ENCODE measurements at places on chromosomes 3 and 15.

DNA sequence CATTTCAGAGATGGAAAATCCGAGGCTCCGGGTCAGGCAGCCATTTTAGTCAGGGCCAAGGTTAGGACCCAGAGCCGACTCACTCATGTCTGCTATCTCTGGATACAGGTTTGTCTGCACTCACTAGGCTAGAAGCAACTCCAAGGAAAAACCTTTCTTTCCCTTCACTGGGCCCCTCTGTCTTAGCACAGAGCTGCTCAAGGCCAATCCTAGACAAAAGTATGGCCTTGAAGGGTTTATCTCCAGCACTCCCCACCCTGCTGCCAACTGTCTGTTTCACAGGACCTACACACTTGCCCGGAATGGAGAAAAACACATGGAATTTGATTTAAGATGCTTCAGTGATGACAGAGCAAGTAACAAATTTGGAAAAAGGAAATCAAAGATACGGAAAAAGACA lies 25.6 kb downstream of the ACAN start:
- no peak overlapping the region for H3K27ac ChIP-seq
- H3K4me3 ChIP-seq = no peak overlapping the region
- H3K27me3 ChIP-seq = peaks cover 11% of the 10 kb centered on the region
- peaks cover under 1% of the 10 kb centered on the region for H3K4me1 ChIP-seq

GRCh38 chr3:127997961-127998360 lies 54.3 kb upstream of the SEC61A1 start:
- no peaks in the 10 kb centered on the region for H3K36me3 ChIP-seq
- no peak overlapping the region for H3K27ac ChIP-seq
- DNase-seq = no peak
- H3K4me1 ChIP-seq = no peaks in the 10 kb centered on the region
- peaks cover 11% of the 10 kb centered on the region for H3K27me3 ChIP-seq
- H3K4me3 ChIP-seq = no peak overlapping the region

- no peak overlapping the region for H3K4me3 ChIP-seq
- DNase-seq = peak; percentile 63
- no peak overlapping the region for H3K27ac ChIP-seq
These were observed 19.4 kb downstream of the IFT57 start for GRCh38 chr3:108202834-108203233.

DNA sequence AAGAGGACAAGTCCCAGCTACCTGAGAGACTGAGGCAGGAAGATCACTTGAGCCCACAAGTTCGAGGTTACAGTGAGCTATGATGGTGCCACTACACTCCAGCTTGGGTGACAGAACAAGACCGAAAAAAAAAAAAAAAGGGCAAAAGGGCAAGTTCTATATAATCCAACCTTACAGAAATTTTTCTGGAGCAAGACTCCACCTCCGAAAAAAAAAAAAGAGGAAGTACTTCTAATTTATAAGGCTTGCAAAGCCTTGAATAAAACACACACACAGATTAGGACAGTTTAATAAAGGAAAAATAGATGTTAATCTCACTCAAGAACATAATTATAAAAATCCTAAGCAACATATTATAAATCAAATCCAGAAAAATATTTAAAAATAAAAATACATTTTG lies 14.4 kb upstream of the XYLB start:
- H3K4me3 ChIP-seq = no peak overlapping the region
- H3K4me1 ChIP-seq = no peaks in the 10 kb centered on the region
- no peak overlapping the region for H3K27ac ChIP-seq
- H3K36me3 ChIP-seq = no peaks in the 10 kb centered on the region

- no peak overlapping the region for H3K4me3 ChIP-seq
- no peak for DNase-seq
- peaks cover 18% of the 10 kb centered on the region for H3K4me1 ChIP-seq
- no peak overlapping the region for H3K27ac ChIP-seq
- no peaks in the 10 kb centered on the region for H3K27me3 ChIP-seq
- H3K36me3 ChIP-seq = no peaks in the 10 kb centered on the region
These were observed 66.9 kb downstream of the KLF13 start for GRCh38 chr15:31393444-31394091.

DNA sequence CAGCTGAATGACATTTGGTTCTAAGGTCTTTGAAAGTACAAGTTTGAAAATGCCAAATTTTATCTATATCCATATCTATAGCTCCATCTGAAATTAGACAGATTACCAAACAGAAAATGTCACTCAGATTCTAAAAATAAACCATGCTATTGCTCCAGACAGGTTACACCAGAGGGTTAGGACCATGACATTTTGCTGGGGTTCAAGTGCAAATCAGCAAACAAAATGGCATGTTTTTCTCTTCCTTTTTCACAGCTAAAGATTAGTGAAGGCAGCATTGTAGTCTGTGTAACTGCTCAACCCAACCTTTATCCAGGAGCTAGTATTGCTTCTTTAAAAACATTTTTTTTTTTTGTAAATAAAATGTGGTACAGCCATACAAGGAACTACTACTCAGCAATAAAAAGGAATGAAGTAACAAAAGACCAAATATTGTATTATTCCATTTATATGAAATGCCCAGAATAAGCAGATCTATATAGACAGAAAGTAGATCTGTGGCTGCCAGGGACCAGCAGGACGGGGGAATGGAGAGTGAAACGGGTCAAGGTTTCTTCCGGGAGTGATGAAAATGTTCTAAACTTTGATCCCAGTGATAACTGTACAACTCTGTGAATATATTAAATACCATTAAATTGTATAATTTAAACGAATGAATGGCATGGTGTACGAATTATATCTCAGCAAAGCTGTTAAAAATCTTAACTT lies 18.2 kb downstream of the VGLL4 start:
- no peak overlapping the region for H3K27ac ChIP-seq
- no peak overlapping the region for H3K4me3 ChIP-seq
- H3K27me3 ChIP-seq = no peaks in the 10 kb centered on the region
- no peaks in the 10 kb centered on the region for H3K4me1 ChIP-seq
- no peak for DNase-seq
- no peaks in the 10 kb centered on the region for H3K36me3 ChIP-seq

DNA sequence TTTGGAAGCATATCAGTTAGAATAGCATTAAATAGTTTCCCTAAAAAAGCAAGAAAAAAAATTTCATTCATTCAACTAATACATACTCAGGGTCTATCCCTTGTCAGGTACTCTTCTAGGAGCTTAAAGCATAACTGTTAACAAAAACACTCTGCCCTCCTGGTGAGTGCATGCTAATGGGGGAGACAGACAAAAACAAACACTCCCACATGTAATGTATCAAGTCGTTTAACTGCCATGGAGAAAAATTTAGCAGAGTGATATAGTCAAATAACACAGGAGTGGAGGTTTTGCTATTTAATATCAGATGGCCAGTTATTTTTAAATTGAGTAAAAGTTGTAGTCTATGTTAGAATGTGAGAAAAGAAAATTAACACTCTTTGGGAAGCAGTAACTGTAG lies 254.5 kb upstream of the RARB start:
- no peak overlapping the region for H3K4me3 ChIP-seq
- no peak overlapping the region for H3K27ac ChIP-seq
- no peaks in the 10 kb centered on the region for H3K4me1 ChIP-seq
- DNase-seq = no peak

DNA sequence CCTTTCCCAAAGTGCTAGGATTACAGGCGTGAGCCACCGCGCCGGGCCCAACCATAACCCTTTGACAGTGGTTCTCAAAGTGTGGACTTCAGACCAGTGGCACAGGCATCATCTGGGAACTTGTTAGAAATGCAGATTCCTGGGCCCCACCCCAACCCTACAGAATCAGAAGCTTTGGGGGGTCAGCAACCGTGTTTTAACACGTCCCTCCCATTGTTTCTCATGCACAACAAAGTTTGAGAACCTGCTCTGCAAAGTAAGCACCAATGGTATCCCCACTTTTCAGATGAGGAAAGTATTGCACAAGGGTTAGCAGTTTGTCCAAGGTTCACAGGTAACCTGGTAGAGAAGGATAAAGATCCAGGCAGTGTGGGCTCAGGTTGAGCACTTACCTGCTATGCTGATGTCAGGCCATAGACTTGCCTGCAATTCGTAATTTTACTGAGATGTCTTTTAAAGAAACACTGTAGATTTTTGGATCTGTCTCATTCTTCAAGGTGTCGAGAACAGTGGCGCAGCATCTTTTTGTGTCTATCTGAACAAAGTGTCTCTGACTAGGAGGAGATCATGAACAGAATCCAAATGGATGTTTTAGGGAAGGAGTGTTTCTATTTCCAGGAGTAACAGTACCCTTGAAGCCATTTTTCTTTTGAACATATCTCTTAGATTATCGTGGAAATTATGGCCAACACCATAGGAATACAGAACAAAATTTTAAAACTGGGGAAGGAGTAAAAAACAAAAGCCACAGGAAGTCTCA lies 2.5 kb downstream of the GXYLT2 start:
- peaks cover 23% of the 10 kb centered on the region for H3K4me1 ChIP-seq
- H3K36me3 ChIP-seq = no peaks in the 10 kb centered on the region
- H3K27ac ChIP-seq = peak overlapping the region; percentile 70
- H3K27me3 ChIP-seq = no peaks in the 10 kb centered on the region
- no peak overlapping the region for H3K4me3 ChIP-seq

DNA sequence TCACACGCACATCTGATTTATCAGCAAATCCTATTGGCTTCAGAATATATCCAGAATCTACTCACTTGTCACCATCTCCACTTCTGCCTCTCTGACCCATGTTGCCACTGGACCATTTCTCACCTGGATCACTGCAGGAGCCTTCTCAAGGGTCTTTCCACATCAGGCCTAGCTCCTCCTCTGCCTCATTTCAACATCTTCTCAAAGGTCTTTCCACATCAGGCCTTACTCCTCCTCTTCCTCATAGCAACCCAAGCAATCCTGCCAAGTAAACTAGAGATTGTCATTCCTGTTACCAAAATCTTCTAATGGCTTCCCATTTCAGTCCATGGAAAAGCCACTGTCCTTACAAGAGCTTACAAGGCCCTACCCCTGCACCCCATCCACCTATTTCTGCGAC lies 18.0 kb upstream of the DUT start:
- no peak for DNase-seq

GRCh38 chr15:58628206-58628947 lies 121.1 kb downstream of the ADAM10 start:
- peak overlapping the region; percentile 45 for H3K4me3 ChIP-seq
- H3K36me3 ChIP-seq = no peaks in the 10 kb centered on the region
- peaks cover 7% of the 10 kb centered on the region for H3K4me1 ChIP-seq
- H3K27me3 ChIP-seq = no peaks in the 10 kb centered on the region
- peak; percentile 10 for DNase-seq

DNA sequence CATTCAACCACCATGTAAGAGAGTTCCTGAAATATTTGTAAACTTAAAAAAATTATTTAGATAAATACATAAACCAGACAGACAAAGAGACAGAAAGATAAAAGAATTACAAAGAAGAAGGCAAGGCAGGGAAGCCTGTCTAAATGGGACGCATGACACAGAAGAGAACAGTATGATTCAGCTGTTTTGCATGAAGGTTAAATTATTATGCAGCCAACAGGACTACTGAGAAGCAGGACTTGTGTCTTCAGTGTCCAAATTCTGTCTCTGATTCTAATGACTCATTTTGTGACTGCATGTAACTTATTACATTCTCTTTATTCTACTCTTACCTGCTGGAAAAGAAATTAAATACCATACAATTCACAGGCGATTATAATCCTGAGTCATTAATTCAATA lies 340.4 kb upstream of the KCNMB2 start:
- H3K27me3 ChIP-seq = no peaks in the 10 kb centered on the region
- H3K4me1 ChIP-seq = peaks cover 2% of the 10 kb centered on the region
- H3K36me3 ChIP-seq = no peaks in the 10 kb centered on the region
- H3K27ac ChIP-seq = no peak overlapping the region

DNA sequence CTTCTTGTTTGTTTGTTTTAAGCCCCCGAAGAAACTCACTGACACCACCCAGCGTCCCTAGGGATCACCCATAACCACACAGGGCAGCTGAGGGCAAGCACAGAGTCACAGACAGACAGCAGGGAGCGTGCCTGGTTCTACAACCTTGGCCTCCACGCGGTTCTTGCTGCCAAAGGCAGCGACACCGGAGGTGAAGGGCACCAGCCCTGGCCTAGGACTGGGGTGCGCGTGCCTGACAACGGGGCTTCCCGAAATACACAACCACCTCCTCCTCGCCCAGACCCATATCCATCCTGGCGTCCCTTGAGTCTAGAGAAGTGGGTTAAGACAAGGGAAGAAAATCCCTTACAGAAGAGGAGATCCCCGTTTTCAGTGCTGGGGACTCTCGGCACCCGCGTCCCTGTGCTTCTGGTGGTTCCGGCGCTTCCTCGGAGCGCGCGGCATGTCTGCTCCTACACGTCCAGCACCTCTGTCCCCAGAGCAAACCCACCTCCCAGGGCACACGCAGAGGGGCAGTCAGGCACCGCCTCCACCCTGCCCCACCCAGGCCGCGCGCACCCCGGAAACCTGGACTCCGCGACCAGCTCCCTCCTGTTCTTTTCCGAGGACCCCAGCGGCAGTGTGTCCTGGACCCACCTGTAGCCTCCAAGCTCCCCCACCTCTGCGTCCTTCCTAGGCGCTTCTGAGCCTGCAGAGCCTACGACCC lies 911 bp downstream of the RFTN1 start:
- DNase-seq = peak; percentile 26
- H3K27me3 ChIP-seq = no peaks in the 10 kb centered on the region
- peak overlapping the region; percentile 89 for H3K27ac ChIP-seq
- peak overlapping the region; percentile 85 for H3K4me3 ChIP-seq
- H3K36me3 ChIP-seq = no peaks in the 10 kb centered on the region

GRCh38 chr3:123840961-123841360 lies 43.2 kb downstream of the MYLK start:
- peak; percentile 33 for DNase-seq
- no peak overlapping the region for H3K27ac ChIP-seq
- no peaks in the 10 kb centered on the region for H3K4me1 ChIP-seq
- no peak overlapping the region for H3K4me3 ChIP-seq
- no peaks in the 10 kb centered on the region for H3K27me3 ChIP-seq
- peaks cover 2% of the 10 kb centered on the region for H3K36me3 ChIP-seq

- no peaks in the 10 kb centered on the region for H3K4me1 ChIP-seq
- DNase-seq = no peak
- H3K27me3 ChIP-seq = no peaks in the 10 kb centered on the region
- H3K36me3 ChIP-seq = no peaks in the 10 kb centered on the region
- no peak overlapping the region for H3K4me3 ChIP-seq
- H3K27ac ChIP-seq = no peak overlapping the region
These were observed 294.3 kb upstream of the GBE1 start for GRCh38 chr3:82055792-82056191.

- DNase-seq = no peak
- no peak overlapping the region for H3K4me3 ChIP-seq
- no peak overlapping the region for H3K27ac ChIP-seq
These were observed 1.4 kb upstream of the HCN4 start for GRCh38 chr15:73370151-73370550.

DNA sequence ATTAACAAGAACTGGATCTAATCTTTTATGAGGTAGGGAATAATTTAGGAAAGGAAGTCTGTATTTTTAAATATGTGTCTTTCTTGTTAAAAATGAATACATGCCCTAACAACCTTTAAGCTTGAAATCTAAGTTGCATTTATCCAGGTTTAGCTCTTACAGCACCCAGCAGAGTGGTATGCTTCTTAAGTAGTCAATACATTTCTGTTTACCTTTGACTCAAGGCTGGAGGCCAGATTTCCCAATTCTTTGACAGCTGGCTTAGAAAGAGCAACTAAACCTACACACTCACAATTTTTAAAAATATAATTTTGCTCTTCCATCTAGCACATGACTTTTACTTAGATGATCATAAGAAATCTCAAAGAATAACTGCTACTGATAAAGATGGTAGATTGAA lies 148.9 kb downstream of the DPH6 start:
- no peaks in the 10 kb centered on the region for H3K4me1 ChIP-seq
- no peaks in the 10 kb centered on the region for H3K36me3 ChIP-seq
- no peak overlapping the region for H3K27ac ChIP-seq
- H3K4me3 ChIP-seq = no peak overlapping the region

Data from fibroblast of lung (primary cell).